ENCODE measurements at places on chromosomes 13 and 19.

- no peak for DNase-seq
These were observed 77.1 kb downstream of the RAB20 start for GRCh38 chr13:110484290-110485048.

DNA sequence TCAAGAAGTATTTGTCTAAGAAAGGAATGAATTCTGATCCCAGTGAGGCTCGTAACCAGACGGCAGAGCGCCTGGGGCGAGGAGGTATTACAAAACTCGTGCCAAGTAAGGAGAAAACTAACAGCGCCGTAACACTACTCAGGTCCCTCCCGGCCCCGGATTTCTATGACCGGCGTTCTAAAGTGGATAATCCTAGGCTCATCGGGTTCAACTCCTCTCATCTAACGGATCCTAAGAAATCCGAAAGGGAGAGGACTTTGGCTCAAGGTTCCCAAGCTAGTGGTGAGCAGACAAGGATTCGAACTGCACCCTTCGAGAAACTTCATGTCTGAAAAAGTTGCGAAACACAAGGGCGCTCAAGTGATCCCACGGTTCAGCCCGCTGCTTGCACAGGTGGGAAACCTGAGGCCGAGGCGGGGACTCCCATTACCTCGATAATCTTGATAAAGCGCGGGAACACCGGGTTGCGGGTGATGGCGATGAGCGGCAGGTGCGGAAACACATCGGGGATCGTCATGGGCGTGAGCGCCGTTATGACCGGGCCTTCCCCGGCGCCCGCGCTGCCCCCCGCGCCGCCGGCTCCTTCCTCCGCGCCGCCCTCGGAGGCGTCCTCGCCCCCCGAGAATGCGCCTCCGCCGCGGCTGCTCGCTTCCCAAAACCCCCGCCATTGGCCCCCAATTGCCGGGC lies 529 bp downstream of the LONP1 start:
- DNase-seq = no peak

DNA sequence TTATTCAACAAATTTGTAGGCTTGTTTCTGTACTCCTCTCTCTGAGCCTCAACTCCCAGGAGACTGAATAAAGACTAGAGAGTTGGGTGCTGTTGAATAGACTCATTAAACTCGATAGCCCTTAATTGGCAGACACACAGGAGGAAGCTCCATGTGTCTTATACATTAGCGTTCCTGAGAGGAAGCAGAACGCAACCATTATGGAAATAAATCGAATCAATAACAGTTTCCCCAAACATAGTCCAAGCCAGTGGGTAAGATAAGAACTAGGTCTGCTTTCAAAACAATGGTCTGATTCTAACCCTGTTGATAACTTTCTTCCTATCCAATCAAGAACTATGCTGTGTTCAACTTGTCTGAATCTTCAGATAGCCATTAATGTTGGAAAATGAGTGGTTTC lies 118.1 kb upstream of the FNDC3A start:
- DNase-seq = no peak

GRCh38 chr13:43464578-43465264 lies 322.1 kb downstream of the ENOX1 start:
- no peak for DNase-seq

Measured in NCI-H1092 (cell line).